ENCODE measurements at places on chromosomes 12 and 14.
A peak's percentile ranks its signal among the peaks of the same experiment; 100 is the strongest.

DNA sequence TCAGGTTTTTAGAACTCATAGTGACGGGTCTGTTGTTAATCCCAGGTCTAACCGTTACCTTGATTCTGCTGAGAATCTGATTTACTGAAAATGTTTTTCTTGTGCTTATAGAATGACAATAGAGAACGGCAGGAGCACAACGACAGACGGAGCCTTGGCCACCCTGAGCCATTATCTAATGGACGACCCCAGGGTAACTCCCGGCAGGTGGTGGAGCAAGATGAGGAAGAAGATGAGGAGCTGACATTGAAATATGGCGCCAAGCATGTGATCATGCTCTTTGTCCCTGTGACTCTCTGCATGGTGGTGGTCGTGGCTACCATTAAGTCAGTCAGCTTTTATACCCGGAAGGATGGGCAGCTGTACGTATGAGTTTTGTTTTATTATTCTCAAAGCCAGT lies 34.4 kb downstream of the PSEN1 start:
- DNase-seq: no peak

- DNase-seq: no peak
Measured at GRCh38 chr12:32334371-32334777, 65.0 kb upstream of the FGD4 start.

- DNase-seq: no peak
Measured at GRCh38 chr14:94043111-94043755, 17.1 kb downstream of the OTUB2 start.

DNA sequence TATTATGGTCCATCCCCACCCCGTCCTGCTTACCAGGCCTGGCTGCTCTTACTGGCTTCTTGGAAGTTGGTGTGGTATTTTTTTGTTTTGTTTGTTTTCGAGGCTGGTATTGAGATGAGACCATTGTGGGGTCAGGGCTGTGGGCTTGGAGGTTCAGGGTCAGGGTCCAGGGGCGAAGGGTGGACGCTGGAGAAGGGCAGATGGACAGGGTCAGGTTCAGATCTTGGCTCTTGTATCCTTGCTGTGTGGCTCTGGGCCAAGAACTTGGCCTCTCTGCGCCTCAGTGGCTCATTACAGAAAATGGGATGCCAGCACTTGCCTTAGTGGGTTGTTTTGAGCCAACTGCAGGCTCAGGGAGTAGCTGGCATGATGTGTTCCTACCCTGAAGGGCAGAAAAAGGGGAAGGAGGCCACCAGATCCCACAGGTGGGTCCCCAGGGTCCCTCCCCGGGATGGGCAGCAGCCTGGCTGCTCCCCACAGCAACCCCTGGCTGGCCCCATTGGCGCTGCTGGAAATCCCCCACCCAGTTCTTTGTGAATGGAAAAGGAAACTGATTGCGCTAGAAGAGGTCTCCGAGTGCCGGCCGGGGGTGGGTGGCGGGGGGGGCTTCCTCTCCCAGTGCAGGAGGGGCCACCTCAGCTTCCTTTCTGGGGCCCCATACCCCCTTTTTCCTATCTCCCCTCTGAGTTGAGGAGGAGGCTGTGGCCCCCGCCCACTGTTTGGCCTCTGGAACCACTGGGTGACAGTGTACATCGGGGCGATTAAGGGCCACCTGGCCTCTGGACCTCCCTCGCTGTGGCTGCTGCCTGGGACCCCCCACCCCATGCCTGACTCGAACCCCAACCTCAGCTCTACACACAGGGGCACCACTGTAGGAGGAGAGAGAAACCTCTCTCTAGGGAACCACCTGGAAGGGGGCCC lies 25.0 kb downstream of the SH2B3 start:
- no peak for DNase-seq

GRCh38 chr14:79144896-79145295 lies 974.7 kb downstream of the NRXN3 start:
- no peak for DNase-seq

GRCh38 chr14:78245238-78245637 lies 75.1 kb downstream of the NRXN3 start:
- DNase-seq: no peak

DNA sequence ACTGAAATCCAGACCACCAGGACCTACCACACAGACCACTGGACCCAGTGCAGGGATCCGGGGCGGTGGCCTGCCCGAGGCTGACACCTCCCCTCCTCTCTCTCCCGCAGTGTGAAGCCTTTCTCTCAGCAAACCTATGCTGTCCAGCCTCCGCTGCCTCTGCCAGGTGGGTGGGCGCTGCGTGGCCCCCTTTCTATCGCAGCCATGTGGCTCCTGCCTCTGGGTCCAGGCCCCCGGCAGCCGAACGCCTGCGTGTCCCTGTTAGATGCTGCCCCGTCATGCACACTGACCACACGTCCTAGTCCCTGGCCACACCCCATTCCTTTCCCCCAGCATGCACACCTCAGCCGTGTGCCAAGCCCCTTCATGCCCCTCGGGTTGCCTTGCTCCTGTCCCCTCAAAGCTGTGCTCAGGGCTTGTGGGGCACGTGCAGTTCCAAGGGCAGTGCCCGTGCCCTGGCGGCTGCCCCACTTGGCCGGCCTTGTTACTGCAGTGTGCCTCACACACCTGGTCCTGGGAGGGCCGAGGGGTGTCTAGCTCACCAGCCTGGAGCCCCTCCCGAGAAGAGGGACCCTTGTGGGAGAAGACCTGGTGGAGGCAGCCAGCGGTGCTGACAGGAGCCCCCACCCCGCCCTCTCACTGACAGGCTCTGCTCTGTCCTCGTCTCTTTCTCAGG lies 58.0 kb upstream of the TSPAN9 start:
- no peak for DNase-seq

DNA sequence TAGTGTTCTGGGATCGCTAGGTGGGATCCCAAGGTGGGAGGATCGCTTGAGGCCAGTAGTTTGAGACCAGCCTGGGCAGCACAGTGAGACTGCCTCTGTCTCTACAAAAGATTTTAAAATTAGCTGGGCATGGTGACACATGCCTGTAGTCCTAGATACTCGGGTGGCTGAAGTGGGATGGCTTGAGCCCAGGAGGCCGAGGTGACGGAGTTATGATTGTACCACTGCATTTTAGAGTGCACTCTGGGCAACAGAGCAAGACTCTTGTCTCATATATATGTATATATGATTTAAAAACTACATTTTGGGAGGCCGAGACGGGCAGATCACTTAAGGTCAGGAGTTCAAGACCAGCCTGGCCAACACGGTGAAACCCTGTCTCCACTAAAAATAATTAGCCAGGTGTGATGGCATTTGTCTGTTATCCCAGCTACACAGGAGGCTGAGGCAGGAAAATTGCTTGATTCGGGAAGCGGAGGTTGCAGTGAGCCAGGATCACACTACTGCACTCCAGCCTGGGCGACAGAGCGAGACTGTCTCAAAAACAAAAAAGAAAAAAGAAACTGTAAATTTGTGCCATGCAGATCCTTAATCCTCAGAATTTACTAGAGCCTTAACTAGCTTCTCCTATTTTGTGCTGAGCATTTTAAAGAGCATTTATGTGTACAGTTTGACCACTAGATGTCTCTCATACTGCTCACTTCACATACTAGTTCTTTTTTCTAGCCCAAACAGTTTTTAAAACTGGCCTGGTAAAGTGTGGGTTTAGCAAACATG lies 114.8 kb downstream of the MON2 start:
- DNase-seq: peak; percentile 39
